ENCODE measurements at places on chromosomes 16 and 17. TPM values are rescaled to one million over a fixed set of nuclear protein-coding genes. Genes with fewer than 3 reads are reported as not detected.

DNA sequence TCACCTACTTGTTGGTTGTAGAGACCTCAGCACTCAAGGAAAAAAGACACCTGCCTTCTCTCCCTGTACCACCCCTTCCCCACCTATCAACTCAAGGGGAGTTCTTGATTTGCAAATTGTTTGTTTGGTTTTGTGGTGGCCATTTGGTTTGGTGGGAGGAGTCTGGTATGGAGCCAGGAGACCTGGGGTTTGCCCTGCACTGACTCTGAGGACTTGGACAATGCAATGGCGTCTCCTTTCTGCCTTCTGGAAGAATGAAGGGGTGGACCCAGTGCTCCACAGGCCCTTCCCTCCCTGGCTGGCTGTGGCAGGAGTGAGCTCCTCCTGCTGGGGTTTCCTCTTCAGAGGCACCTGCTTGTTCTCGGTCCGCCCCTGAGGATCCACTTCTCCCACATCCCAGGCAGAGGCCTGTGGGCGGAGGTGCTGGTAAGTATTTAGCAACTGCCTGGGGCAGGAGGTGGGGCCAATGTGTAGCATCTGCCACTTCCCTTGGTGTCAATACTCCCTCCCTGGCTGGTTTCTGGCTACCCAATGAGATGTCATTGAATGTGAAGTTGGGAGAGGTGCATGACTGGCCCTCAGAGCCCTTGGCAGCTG, 164.5 kb downstream of the NTN1 start:
- no peak for DNase-seq

GRCh38 chr17:1069847-1070246, 72.9 kb downstream of the TIMM22 start:
- DNase-seq = no peak

DNA sequence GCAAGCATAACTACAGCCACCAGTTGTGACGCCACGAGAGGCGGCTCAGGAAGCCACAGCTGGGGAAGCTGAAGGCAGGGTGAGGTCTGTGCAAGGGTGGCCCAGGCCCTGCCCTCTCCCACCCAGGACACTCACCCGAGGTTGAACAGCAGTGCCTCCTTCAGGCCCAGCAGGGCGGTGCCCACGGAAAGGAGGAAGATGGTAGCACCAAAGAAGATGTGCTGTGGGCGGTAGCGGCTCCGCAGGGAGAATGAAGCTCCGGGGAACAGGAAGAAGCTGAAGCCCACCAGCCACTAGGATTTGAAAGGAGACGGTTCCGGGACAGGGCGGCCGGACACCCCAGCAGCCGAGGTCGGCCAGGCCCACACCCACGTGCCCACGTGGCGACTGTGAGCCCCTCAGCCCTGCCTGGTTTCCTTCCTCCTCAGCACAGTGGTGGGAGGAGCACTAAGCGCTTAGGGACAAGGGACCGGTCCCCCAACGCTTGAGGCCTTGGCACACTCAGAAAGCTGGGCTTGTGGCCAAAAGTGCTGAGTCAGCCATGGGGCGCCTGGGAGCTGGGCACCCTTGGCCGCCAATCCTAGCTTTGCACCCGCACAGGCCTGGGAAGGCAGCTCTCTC, 11.0 kb downstream of the CYB561 start:
- peak; percentile 52 for DNase-seq

DNA sequence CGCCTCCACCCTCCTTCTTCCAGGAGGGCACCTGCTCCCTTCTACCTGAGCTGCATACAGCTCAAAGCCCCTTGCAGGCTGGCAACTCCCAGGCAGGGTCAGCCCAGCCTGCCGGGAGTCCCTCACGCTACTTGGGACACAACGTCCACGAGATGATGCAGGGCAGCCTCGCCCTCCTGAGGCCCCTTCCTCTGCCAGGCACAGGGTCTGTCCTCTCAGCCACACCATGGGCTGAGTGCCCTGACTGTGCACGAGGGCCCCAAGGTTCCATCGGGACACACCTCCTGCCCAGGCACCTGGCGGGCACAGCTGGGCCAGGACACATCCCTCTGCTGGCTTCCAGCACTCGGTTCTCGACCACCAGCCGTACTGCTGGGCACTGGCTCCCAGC, 30.9 kb upstream of the ZC3H18 start:
- no peak for DNase-seq

DNA sequence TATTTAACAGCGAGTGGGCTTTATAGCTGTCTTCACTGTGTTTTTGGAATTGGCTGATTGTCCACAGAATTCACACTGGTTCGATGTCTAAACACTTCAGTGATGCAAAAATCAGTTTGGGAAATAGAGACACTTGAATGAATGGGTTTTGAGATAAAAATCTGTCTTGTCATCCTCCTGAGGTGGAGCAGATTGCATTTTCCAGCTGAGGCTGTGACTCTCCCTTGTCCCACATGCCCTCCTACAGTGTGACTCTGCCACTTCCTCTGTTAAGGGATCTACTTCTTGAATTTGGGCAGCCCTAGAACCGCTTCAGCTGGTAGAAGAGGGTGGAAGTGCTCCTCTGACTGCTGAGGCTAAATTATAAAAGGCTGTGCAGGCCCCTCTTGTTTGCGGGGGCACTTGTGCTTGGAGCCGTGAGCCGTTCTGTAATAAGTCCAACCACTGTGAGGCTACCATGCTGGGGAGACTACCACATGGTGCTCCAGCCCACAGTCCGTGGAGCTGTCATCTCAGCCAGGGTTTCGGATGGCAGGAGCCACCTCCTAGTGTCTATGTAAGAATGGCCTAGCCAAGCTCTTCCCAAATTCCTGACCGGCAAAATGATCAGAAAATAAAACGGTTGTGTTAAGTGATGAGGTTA, 175.9 kb downstream of the SPECC1 start:
- no peak for DNase-seq

DNA sequence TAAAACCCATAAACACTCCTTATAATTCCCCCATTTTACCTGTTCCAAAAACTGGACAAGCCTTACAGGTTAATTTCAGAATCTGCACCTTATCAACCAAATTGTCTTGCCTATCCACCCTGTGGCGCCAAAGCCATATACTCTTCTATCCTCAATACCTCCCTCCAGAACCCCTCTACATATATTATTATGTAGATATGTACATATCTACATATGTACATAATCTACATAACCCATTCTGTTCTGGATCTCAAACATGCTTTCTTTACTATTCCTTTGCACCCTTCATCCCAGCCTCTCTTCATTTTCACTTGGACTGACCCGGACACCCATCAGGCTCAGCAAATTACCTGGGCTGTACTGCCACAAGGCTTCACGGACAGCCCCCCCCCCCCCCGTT, 12.0 kb upstream of the ENDOV start:
- DNase-seq = no peak

DNA sequence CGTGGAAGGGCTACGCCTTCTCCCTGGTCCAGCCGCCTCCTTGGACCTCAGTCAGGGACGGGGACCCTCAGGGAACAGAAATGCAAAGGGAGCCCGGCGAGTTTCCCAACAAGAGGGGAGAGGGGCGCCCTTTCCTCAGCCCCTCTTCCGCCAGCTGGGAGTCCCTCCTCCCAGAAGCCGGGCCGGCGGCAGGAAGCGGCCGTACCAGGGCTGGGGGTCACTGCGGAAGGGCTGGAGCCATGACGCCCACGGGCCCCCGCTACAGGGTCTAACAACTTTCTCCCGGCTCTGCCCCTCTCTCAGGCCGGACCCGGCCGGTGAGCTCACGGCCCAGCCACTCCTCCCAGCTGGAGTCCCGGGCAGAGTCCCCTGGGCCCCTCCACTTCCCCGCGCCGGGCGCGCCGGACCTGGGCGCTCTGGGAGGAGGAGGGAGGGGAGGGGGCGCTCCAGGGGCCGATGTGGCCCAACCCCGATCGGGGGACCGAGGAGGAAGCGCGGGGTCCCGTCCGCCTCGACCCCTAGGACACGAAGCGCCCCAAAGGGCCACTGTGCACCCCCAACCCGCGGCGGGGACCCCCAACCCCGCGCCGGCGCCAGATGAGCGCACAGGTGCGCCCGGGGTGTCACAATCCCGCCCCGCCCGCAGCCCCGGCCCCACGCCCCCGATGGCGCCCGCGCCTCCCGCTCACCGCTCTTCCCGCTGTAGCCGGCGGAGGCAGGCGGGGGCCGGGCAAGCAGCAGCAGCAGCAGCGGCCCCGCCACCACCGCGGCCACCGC, 578 bp downstream of the PGAP6 start:
- no peak for DNase-seq

GRCh38 chr16:48824271-48824670, 214.3 kb upstream of the N4BP1 start:
- DNase-seq = no peak

The NKD1 gene
- total RNA-seq = 1.1 TPM

The KAT2A gene
- total RNA-seq = 76.9 TPM

The BCAS3 gene
- 8.5 TPM for total RNA-seq

Measured in activated T-helper 1 cell treated with anti-CD3 and anti-CD28 coated beads, Interleukin-12 subunit alpha, Interleukin-12 subunit beta, Interleukin-2, Interleukin-4 antibody, amounts not matched to agents 30 ng/mL and 10 ng/mL and 1 ng/mL, durations not matched to agents 14 hours and 24 hours and 36 hours (primary cell).